ENCODE measurements at places on chromosomes 5 and 9.

- DNase-seq: no peak
These were observed 86.0 kb downstream of the ZFAND5 start for GRCh38 chr9:72278959-72279358.

- DNase-seq: no peak
These were observed 331.9 kb upstream of the RFX3 start for GRCh38 chr9:3857673-3858072.

GRCh38 chr5:68891718-68892117 is 202.1 kb upstream of the SLC30A5 start:
- peak; percentile 18 for DNase-seq

GRCh38 chr5:148535190-148535589 is 119.1 kb downstream of the HTR4 start:
- DNase-seq: no peak

GRCh38 chr5:179347581-179347980 is 2.3 kb upstream of the ADAMTS2 start:
- DNase-seq: no peak

- no peak for DNase-seq
These were observed 33.3 kb downstream of the MTRR start for GRCh38 chr5:7902201-7902600.

DNA sequence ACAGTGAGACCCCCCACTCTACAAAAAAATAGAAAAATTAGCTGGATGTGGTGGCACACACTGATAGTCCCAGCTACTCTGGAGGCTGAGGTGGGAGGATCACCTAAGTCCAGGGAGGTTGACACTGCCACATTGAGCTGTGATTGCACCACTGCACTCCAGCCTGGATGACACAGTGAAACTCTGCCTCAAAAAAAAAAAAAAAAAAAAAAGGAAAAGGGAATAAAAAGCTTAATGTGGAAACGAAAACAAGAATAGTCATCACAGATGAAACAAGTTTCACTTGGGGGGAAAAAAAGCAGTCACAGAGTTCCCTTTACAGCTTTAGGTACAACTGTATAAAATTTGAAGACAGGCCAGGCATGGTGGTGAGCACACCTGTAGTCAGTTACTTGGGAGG is 84.2 kb downstream of the FNBP1 start:
- DNase-seq: no peak

- no peak for DNase-seq
These were observed 56.0 kb downstream of the TEK start for GRCh38 chr9:27165068-27165467.

- no peak for DNase-seq
These were observed 572 bp downstream of the CDK5RAP2 start for GRCh38 chr9:120579139-120580050.

GRCh38 chr9:33408087-33408486 is 5.7 kb upstream of the AQP7 start:
- no peak for DNase-seq

DNA sequence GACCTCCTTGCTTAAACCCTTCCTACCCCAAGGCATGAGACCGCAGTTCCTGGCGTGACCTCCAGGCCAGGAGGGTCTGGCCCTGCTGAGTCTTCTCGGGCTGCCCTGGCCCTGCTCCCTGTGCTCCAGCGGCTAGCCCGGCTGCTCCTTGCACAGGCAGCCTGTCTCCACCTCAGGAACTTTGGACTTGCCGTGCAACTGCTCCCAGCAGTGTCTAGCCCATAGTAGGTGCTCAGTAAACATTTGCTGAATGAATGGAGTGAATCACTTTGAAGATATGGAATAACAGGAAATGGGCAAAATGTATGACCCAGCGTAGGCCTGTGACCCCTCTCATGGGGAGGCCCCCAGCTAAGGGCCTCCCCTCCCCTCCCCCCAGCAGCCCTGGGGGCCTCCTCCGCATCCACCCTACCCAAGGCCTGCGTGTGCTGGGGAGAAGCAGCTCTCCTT is 127.1 kb downstream of the ZNF354C start:
- no peak for DNase-seq

GRCh38 chr5:143398451-143399237 is 4.8 kb downstream of the NR3C1 start:
- no peak for DNase-seq

DNA sequence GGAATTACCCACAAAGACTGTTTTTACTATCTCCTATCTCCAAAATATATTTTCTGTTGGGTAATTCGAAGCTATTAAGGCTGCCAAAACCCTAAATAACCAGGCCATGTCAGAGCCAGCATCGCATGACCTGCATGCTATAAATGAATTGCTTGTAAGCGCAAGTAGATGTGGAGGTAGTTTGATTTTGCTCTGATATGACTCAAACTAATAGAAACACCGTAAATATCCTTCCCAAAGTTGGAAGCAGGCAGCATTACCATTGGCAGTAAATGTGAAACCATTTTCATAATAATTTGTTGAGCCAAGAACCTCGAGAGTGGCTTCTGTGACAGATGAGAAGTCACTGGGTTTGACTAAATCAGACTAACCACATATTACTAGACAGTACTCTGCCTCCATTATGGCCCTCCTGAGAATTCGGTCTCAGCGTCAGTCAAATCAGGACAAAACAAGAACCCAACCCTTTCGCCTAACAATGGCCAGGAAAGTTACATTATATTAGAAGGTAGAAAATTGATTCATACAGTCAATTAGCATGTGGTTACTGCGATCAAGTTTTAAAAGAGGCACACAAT is 289.8 kb downstream of the SPOCK1 start:
- no peak for DNase-seq

- DNase-seq: no peak
These were observed 128.5 kb upstream of the FAM174A start for GRCh38 chr5:100406640-100407039.

DNA sequence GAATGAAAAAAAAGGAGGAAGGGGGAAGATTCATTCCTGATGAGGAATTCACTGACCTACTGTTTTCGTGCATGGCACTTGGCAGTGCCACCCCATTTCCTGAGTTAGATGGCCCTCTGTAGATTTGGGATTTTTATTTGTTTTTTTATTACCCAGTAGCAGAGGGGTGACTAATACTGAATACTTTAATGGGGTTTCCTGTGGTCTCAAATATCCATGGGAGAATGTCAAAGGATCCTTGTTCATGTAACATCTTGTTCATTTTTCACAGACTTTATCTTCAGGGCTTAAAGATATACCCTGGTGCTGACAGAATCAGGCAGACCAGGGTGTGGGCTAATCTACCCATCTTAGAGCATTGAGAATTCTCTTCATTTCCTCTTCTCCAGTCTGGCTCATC is 93.0 kb downstream of the MAMDC2 start:
- DNase-seq: no peak

- no peak for DNase-seq
These were observed 27.9 kb downstream of the BICD2 start for GRCh38 chr9:92736563-92737215.

DNA sequence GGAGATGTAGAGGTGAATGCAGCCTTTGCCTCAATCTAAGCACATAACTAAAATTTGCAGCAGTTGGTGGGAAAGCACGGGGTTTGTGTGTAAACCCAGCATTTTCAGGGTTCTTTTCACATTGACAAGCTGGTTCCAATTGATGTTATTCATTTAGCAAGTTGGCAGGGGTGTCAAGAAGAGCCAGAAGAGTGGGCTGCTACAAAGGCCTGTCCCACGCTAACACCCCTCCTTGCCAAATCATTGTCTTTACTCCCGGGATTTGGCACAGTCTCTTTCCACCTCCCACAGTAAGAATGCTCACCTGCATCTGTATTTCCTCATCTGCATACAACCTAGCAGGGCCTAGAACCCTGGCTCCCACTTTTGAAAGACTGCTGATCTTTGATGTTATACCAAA is 11.8 kb downstream of the RGMB start:
- DNase-seq: no peak

DNA sequence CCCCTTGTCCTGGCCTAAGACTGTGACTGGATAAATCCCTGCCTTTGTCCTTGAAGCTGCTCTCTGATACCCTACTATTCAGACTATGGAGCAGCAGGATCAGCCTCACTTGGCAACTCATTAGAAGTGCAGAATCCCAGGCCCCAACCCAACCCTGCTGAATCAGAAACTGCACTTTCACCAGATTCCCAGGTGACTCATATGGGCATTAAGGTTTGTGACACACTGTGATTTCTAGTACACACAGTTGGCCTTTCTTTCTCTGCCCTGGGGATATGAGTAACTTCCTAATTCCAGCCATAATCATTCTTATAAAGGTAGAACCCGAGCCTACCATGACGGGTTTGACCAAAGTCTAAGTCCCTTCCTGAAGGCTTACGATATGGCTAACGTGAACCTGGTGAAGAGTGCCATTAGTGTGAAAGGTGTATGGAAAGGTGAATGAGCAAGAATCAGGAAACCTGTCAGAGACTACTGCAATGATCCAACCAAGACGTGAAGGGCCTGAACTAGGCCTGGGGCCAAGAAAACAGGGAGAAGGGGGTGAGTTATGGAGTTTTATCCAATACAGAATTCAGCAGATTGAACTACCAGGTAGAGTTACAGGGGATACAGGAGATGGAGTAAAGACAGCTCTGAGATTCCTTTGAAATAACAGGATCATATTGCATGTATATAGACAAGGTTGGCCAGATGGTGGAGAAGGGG is 533.0 kb downstream of the BNC2 start:
- DNase-seq: no peak

GRCh38 chr9:131298341-131298740 is 8.8 kb downstream of the PLPP7 start:
- no peak for DNase-seq

DNA sequence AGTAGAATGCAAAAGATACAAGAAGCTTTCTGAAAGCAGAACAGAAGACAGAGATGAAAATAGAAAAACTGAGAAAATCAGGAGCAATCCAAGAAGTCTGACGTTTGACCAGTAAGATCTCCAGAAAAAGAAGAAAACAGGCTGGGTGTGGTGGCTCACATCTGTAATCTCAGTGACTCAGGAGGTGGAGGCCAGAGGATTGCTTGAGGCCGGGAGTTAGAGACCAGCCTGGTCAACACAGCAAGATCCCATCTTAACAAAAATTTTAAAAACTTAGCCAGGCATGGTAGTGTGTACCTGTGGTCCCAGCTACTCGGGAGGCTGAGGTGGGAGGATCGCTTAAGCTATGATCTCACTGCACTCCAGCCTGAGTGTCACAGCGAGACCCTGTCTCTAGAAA is 15.9 kb downstream of the RETREG1 start:
- DNase-seq: no peak

GRCh38 chr5:139651853-139652787 is 4.0 kb downstream of the CXXC5 start:
- peak; percentile 46 for DNase-seq

Data from stimulated activated CD4-positive, alpha-beta T cell treated with anti-CD3 and anti-CD28 coated beads, Interleukin-4, amount 100 ng/mL, for 48 hours (primary cell).